Tibial artery (tissue), 4 donors: ENCODE measurements at places on chromosomes 12 and 14.

- DNase-seq = no peak
Measured at GRCh38 chr12:112347581-112347982, 34.6 kb downstream of the HECTD4 start.

- DNase-seq = no peak
Measured at GRCh38 chr12:54497883-54498282, 331 bp downstream of the NCKAP1L start.

GRCh38 chr12:97216848-97217247 lies 245.8 kb upstream of the RMST start:
- no peak for DNase-seq

- DNase-seq = no peak
Measured at GRCh38 chr12:125218952-125219351, 153.7 kb downstream of the AACS start.

DNA sequence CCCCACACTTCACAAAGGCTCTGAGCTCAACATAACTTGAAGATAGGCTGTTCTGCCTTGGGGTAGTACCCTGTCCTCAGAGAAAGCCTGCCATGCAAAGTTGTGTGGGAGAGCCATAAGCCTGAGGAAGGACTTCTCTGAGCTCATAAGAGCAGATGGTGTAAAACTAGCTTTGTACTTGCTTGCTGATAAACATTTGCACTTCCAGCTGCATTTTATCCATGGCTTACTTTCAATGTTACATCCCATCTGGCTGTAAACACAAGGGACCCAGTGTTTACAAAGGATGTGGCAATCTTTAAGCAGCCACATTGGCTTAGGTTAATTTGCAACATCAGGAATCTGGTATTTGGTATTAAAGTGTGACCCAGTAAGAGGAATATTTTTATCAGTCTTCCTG lies 258.1 kb downstream of the IPO8 start:
- DNase-seq = no peak

- DNase-seq = no peak
Measured at GRCh38 chr14:55256586-55256985, 14.6 kb upstream of the FBXO34 start.

- DNase-seq = no peak
Measured at GRCh38 chr14:22383515-22384166, 205.4 kb downstream of the DAD1 start.

DNA sequence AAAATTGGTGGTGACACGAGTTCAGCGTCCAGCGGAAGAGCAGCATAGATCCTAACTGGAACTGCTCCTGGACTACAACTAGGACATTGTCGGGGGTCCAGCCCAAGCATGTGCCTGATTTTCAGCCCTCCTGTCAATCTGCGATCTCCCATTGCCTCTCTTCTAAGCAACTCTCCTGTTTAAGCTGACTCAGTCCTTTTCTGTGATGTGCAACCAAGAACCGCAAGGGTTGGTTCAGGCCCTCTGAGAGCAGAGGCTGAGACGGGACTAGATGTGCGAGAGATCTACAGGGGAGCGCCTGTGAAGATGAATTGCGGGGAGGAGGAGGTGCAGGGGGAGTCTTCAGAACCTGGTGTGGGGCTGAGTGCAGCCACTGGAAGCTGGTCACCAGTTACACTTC lies 3.7 kb upstream of the PAPLN start:
- no peak for DNase-seq

GRCh38 chr14:105475269-105476096 lies 862 bp downstream of the CRIP2 start:
- peak; percentile 88 for DNase-seq

DNA sequence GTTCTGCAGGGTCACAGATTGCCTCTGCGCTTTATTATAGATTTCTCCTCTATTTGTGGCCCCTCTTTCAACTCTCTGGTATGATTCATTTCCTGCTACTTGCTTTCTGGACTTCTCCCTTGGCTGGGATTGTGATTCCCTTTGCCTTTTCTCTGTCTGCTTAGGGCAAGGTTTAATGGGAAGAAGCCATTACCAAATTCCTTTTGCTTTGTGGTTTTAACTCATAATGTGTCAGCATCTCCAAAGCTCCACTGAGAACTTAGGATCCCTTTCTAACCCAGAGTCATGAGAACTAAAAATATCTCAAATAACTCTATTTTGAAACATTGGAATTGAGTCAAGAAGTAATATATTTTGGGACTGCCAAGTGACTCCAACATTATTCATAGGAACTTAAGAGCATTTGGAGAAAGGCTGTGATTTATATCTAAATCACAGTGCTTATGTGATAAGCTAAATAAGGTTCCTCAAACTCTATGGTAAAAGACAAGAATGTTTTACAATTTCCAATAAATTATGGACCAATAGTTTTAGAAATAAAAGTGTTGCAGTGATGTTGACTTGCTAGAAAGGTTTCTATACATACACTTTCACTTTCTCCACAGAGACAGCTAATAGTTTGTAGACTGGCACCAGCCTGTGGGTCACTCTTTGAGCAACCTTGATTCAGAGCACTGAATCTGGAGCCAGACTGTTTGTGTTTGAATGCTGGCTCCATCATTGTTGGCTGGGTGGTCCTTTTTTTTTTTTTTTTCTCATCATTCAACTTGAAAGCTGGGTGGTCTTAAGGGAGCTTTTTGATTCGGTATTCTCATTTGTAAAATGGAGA lies 93.9 kb downstream of the DACT1 start:
- DNase-seq = no peak

- no peak for DNase-seq
Measured at GRCh38 chr14:104281768-104282301, 143.4 kb downstream of the KIF26A start.

GRCh38 chr12:79058342-79058741 lies 193.8 kb downstream of the SYT1 start:
- no peak for DNase-seq

DNA sequence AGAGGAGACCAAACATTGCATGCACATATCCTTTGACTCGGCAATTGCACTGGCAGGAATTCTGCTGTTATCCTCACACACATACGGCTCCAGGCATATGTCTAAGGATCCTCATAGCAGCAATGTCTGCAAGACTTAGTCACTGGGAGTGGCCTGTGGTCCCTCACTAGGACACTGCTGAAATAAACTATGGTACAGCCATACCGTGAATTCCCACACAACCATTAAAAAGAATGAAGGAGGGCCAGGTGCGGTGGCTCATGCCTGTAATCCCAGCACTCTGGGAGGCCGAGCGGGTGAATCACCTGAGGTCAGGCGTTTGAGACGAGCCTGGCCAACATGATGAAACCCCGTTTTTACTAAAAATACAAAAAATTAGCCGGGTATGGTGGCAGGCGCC lies 105.1 kb downstream of the ZFP36L1 start:
- peak; percentile 4 for DNase-seq

- DNase-seq = no peak
Measured at GRCh38 chr14:100408350-100409002, 85.3 kb downstream of the SLC25A47 start.

GRCh38 chr12:6120796-6121473 lies 3.5 kb downstream of the VWF start:
- no peak for DNase-seq

- no peak for DNase-seq
Measured at GRCh38 chr12:42141981-42142606, 2.6 kb downstream of the GXYLT1 start.

DNA sequence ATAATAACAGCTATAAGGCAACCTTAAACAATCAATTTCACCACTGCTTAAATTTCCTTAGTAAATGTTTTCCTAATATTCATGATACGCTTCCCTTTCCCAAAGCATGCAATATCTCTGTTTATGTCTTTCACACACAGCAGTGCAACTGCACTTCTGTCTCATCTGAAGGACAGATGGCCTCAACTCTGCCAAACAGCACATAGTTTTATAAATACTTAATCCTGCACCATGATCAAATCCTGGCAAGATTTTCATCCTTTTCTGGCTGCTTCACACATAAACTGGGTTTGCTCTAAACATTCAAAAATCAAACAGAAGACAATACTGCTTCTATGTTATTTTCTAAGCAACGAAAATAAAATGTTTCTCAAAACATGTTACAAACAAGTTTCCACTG lies 266.3 kb downstream of the ITPR2 start:
- DNase-seq = no peak

DNA sequence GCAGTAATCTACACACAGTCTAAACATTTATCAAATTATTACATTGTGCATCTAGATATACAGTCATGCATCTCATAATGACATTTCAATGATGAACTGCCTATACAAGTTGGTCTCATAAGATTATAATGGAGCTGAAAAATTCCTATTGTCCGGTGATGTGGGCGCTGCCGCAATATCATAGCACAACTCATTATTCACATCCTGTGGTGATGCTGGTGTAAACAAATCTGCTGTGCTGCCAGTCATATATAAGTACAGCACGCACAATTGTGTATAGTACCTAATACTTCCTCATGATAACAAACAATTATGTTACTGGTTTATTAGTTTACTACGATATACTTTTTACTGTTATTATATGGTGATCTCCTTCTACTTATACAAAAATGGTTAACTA lies 768.8 kb upstream of the NOVA1 start:
- no peak for DNase-seq

DNA sequence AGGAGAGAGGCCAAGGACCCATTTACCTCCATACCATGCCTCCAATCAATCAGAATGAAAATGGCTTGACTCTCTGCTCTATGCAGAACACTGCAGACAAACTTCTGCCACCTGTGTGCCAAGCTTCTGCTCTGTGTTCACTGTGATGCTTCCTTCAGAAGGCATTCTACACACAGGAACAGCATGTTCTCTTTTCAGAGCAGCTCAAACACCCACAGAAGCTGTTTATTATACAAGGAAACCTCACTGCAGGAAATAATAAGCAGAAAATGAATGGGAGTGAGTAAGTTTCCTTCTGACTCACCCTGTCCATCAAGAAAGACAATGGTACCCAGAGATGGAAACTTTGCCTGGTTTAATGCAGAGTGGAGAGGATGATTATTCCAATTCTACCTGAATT lies 2.4 kb upstream of the ESR2 start:
- no peak for DNase-seq

DNA sequence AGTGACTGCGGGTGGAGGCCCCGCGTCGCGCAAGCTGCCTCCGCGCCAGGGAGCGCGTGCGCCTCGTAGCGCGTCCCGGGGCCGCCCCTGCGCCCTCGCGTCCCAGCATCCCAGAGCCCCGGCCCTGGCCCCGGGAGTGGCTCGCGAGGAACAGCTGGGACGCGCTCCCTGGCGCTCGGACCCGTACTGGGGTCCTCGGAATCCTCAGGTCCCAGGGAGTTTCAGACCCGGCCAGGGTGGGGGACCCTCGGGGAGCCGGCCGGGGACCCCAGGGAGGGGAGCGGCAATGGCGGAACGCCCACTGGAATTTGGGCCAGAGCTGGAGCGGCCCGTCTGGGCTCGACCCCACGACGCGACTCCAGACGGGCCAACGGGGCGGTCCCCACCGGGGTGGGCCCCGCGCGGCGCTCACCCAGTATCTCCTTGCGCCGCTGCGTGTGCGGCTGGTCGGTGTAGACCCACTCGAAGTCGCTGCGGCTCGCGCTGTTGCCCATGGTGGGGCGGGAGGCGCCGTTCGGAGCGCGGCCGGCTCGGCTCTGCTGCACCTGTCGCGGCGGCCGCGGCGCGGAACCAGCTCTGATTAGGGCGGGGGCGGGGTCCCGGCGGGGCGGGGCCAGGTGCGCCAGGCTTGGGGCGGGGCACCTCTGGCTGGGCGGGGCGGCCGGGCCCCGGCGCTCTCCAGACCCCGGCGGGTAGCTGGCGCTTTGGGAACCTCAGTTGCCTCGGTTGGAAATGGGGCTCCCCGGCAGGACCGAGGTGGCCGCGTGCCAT lies at the start of gene DEGS2:
TSS of gene DEGS2 (minus strand) at position 552 of the 771 bp plus-strand sequence. CDS start at position 494, 58 bp downstream.
- no peak for DNase-seq

DNA sequence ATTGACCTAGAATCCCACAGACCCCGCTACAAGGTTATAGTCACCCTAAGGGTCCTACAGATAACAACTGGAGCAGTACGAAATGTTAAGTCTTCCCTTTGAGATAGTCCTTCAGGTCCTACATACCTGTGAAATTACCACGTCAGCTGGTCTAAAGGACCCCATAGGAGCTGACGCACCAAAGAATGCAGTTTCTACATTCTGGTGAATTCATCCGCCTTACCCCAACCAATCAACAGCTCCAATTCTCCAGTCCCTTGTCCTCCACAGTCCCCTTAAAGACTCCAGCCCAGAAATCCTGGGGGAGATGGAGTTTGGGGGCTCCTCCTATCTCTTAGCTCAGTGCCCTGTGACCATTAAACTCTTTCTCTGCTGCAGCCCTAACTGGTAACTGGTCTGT lies 36.2 kb upstream of the PRMT8 start:
- DNase-seq = no peak

GRCh38 chr12:27984275-27984674 lies 11.7 kb upstream of the PTHLH start:
- no peak for DNase-seq

- DNase-seq = peak; percentile 71
Measured at GRCh38 chr12:76878099-76878898, 520 bp downstream of the CSRP2 start.

DNA sequence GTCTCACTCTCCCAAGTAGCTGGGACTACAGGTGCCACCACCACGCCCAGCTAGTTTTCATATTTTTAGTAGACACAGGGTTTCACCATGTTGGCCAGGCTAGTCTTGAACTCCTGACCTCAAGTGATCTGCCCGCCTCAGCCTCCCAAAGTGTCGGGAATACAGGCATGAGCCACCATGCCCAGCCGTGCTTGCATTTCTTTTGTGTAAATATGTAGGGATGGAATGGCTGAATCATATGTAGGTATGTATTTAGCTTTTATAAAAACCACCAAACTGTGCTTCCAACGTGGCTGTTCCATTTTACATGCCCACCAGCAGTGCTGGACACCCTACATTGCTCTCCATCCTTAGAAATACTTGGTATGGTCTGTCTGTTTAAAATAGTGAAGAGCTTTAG lies 32.8 kb upstream of the CLMN start:
- no peak for DNase-seq

- peak; percentile 55 for DNase-seq
Measured at GRCh38 chr14:50399251-50400032, 2.8 kb upstream of the CDKL1 start.

DNA sequence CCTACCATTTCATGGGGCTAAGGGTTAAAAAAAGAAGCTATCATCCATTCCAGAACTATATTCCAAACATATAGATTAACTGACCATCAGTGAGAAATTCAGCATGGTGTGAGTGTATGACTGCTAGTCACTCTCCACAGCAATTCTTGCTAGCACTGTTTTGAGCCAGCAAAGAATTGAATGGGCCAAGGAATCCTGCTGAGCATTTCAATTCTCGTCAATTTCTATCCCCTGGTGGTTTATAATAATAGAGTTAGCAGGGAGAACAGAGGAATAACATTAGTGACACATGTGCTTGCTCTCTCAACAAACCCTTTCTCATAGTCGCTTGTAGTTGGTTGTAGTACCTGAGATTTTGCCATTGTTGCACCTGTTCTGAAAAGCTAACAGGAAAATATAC lies 7.2 kb downstream of the MBIP start:
- DNase-seq = no peak

DNA sequence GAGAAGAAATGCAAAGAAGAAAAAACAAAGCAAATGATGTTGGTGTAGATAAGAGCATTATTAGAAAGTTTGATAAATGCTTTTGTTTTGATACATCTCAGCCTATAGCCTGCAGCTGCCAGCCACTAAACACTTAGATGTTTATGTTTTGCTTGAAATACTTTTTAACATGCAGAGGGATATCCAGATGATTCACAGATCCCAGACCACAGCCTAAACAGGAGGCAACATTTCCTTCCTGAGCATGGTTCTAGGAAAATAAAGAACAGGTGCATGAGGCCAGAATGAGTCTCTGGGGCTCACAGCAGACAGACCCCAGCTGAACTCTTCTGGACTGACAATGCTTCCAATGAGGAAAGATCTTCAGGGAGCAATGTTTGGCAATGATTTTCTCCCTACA lies 103.7 kb upstream of the EEA1 start:
- DNase-seq = no peak

GRCh38 chr12:25311506-25311905 lies 60.8 kb upstream of the KRAS start:
- DNase-seq = no peak
